ENCODE measurements at places on chromosomes 4 and X. TPM values are rescaled to one million over a fixed set of nuclear protein-coding genes. Genes with fewer than 3 reads are reported as not detected.

The FRMD7 gene
- not detected for total RNA-seq

The EGF gene
- total RNA-seq = 2.4 TPM

The AR gene
- 5.3 TPM for total RNA-seq

DNA sequence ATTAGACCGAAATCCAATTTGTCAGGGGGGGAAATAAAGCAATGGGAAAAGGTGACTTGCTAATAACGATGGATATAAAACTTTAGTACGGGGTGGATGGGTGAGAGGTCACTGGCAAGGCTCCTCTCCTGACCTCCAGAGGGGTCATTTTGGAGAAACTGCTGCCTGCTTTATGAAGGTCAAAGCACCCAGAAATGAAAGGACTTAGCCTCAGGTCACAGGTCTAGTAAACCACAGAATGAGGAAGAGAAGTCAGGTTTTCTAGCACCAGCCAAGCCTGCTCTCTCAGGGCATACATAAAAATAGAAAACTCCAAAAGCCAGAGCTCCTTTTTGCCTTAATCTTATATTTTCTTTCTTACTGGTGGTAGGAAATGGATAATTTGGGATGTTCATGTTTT, 134.2 kb downstream of the SHROOM3 start:
- H3K36me3 ChIP-seq = no peaks in the 10 kb centered on the region
- no peak overlapping the region for H3K27ac ChIP-seq
- DNase-seq = no peak

DNA sequence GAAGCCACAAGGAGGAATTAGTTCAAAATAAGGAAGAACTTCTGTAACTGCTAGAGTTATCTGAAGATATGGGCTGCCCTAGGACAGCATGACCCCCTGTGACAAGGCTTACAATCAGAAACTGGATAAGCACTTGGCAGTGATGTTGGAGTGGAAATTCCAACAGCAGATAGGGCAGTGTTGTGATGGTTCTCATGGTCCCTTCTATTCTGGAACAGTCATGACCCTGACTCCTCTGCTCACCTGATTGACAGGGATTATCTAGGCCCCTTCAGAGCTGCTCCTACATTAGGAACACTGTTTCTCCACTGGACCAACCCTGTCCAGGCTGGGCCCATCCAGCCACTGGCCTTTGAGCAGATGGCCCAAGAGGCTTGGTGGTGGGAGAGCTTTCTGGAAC, 17.9 kb downstream of the NALF2 start:
- DNase-seq = no peak
- no peak overlapping the region for H3K27ac ChIP-seq
- H3K4me1 ChIP-seq = no peaks in the 10 kb centered on the region
- no peak overlapping the region for H3K4me3 ChIP-seq

DNA sequence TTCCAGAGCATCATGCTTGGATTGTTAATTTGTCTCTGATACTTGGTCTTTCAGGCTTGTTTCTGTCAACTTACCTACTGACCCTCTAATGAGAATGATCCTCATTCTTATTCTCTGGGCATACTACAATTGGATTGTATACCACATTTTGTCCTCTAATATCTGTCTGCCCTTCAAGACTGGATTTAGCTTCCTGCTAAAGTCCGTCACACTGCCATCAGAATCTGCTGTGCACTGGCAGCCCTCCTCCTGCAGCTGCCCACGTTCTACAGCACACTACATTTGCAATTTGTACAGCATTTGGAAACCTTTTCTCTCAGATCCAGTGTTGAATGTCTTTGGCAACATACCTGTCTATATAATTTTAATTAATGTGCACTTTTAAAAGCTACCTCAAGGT, 183.1 kb downstream of the ZNF330 start:
- no peak for DNase-seq
- no peaks in the 10 kb centered on the region for H3K4me1 ChIP-seq
- no peaks in the 10 kb centered on the region for H3K27me3 ChIP-seq
- no peak overlapping the region for H3K4me3 ChIP-seq
- no peaks in the 10 kb centered on the region for H3K36me3 ChIP-seq

- peaks cover 3% of the 10 kb centered on the region for H3K4me1 ChIP-seq
- H3K4me3 ChIP-seq = no peak overlapping the region
- peaks cover 90% of the 10 kb centered on the region for H3K36me3 ChIP-seq
- H3K27ac ChIP-seq = no peak overlapping the region
Measured at GRCh38 chrX:154362085-154362742, 12.2 kb downstream of the FLNA start.

DNA sequence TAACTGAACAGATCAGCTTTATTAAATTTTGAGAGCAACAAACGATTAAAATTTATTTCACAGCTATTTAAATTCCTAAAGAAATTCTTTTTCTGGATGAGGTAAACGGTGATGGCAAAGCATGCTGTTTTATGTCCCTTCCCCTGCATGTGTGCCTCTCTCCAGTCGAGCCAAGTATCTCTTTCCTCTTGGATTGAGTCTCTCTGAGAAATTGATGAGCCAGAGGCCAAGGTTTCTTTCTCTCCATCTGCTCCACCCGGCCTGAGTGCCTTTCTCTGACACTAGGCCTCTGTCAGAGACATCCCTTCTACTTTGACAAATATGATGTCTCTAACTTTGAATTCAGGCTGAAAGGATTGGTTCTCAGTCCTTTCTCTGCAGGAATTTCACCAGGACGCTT, 42.6 kb upstream of the PARM1 start:
- no peak overlapping the region for H3K4me3 ChIP-seq
- H3K27ac ChIP-seq = no peak overlapping the region
- no peak for DNase-seq
- no peaks in the 10 kb centered on the region for H3K4me1 ChIP-seq
- no peaks in the 10 kb centered on the region for H3K36me3 ChIP-seq

DNA sequence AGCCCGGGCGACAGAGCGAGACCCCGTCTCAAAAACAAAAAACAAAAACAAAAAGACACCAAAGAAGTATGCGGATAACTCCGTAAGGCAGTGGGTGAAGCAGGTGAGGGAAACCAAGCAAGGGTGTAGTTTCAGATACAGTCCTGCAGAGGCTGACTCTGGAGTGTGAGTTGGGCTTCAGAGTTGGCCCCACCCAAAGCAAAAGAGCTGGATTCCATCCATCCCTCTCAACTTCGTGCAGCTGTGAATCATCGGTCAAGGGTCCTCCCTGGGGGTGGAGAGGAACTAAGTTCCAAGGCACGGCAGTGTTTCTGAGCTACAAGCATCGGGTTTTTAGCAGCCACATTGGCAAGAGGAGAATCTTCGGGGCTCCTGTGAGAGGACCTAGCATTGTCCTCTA, 43.9 kb upstream of the FAM9A start:
- H3K4me3 ChIP-seq = no peak overlapping the region
- DNase-seq = no peak
- no peaks in the 10 kb centered on the region for H3K36me3 ChIP-seq
- H3K4me1 ChIP-seq = no peaks in the 10 kb centered on the region

Data from upper lobe of right lung (tissue), 1 donor.